ENCODE measurements at places on chromosomes 2 and 18.

GRCh38 chr2:236531996-236532395 lies 37.6 kb upstream of the ACKR3 start:
- DNase-seq, result no peak

DNA sequence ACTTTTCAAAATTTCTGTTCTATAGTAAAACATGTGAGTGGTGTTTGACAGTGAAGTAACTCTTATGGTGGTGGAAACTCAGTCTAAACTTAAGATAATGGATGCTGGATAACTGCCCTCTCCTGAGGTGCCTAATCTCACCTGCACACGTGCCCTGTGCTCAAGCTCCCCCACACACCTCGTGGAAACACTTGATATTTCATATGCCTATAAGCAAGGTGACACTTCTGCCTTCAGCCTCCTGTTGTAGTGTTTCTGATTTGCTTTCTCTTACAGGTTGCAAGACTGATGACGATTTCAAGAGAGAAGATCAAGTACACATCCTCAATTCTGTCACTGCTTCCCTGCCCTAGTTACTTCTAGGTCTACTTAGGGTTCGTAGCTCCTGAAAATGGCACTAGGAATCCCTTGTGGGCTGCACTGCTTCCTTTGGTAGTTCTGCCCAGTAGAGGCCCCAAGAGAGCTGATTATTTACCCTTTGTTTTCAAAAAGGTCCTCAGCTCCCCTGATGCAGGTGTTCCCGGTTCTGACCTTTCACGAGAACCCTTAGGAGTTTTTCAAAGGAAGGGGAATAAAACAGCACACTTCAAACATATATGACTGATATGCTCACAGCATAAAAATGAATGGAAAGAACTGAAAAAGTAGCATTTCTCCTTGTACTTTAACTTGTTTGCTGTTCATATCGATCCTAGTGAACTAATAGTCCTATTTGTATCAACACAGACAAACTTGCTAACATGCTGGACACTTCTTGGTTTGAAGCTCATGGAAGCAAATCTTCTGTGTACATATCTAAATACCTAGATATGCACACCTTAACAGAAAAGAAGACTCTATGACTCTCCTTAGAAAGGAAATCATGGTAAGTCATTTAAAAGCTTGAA lies 6.7 kb downstream of the CAVIN2 start:
- no peak for DNase-seq

DNA sequence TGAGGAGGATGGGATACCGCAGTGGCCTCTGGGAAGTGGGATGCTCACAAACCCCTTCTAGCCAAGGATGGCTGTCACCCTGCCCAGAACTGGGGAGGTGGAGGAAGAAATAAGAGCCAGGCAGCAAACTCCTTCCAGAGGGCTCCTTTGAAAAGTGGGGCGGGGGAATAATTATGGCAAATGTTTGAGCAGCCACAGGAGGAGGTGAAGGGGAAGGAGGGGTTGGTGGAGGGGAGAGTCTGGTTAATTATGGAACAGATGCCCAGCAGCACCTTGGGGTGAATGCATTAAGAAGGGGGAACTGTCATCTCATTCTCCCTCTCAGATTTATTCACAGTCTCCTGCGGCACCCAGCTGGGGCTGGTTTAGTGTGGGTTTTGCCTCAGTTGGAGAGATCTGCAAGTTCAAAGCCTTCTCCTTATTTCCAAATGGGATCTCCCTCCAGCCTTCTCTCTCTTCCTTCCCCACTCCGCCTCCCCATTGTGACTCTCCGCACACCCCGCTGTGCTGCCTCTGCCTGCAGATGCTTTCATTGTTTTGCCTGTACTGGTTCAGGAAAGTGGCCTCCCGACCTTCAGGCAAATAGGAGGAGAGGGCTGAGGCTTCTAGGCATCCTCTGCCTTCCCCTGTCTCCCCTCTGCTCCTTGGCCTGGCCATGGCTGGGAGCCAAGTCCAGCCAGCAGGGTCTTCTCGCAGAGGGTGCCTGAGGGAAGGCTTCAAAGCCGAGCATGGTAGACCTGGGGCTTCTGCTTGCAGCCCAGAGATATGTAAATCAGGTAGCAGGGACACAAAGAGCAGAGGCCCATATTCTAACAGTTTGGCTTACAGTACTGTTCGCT lies 457.2 kb upstream of the MEX3C start:
- DNase-seq, result no peak

DNA sequence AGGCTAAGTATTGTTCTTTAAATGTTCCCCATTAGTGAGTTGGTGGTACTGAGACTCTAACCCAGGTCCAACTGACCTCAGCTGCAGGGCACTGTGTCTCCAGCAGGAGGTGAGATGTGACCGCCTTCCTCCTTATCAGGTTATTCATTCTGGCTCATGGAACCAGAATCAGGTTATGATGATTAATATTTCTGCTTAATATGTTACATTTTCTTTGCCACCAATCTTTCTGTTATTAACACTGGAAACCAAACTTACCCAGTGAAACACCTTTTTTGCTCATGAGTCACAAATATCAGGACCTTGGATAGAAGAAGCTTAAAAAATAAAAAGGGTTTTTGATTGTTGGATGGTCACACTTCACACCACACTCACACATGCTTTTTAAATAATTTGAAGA lies 85.4 kb downstream of the DPP4 start:
- DNase-seq, result no peak

Measured in HFF-Myc (cell line).